ENCODE measurements at places on chromosomes 6 and 20.

DNA sequence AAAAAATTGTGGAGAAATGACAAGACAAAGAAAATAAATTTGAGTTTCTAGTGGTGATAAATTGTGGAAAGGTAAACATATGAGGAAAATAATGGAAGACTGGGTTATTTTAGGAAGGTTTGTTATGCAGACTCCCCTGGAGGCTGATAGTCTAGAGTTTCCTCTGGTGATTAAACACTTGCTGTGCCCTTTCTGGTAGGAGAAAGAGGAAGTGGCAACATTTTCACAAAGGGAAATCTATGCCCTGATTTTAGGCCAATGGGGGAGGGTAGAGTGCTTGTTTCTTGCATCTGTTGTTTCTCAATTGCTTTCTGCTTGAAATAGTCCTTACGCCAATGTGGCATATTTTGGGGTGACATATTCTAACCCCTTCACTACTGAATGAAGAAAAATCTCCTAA, 129.1 kb upstream of the DOK5 start:
- DNase-seq = no peak

GRCh38 chr6:40722553-40723258, 135.5 kb upstream of the LRFN2 start:
- DNase-seq = no peak

- no peak for DNase-seq
These were observed 978.3 kb upstream of the MAP3K7 start for GRCh38 chr6:91565207-91565606.

- no peak for DNase-seq
These were observed 1.8 kb downstream of the TCF21 start for GRCh38 chr6:133890711-133891148.

DNA sequence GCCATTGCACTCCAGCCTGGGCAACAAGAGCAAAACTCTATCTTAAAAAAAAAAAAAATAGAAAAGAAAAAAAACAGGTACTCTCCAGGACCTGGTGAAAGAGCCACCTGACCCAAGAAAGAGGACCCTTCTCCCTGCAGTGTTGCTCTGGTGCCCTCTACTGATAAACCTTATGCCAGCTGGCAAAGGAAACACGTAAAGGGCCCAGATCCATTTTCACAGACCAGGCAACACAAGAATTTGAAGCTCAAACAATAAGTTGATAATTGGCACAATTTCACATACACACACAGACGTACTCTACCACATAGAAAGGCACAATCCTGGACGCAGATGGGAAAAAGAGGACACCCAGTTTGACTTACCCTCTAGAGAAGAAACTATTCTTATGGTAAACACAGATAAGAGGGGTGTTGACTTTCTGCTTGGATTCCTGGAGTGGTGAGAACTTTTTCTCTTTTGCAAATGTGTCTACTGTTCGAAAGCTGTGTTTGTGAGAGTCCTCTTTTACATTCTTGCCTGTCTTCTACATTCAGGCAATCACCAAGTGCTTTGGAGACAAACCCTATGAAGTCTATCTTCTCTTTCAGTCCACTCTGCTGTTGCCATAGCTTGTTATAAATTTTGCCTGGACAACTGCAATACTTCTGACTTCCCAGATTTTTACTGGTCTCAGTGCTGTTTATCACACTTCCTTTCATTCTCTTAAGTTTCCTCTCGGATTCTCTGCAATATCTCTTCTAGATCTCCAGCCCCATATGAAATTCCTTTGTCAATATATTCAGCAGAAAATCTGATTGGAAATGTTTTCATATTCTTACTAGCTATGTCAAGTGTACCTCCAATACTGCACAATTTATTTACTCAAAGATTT, 6.4 kb upstream of the SNRPB start:
- DNase-seq = no peak

DNA sequence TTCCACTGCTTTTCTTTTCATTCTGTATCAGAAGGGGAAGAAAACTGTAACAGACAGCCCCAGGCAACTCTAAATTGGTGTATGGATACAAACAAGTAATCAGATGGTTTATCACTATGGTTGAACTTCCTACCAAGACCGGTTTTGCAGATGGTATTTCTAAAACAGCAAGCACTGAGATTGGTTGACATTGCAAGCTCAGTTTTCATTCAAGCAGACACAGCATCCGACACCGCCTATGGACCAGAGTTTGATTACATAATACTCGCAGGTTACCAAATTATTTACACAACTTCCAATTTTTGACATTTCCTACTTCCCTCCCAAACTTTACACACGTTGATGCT, 209.9 kb downstream of the ALDH8A1 start:
- DNase-seq = no peak

- no peak for DNase-seq
These were observed 159.3 kb downstream of the KIF6 start for GRCh38 chr6:39565956-39566355.

DNA sequence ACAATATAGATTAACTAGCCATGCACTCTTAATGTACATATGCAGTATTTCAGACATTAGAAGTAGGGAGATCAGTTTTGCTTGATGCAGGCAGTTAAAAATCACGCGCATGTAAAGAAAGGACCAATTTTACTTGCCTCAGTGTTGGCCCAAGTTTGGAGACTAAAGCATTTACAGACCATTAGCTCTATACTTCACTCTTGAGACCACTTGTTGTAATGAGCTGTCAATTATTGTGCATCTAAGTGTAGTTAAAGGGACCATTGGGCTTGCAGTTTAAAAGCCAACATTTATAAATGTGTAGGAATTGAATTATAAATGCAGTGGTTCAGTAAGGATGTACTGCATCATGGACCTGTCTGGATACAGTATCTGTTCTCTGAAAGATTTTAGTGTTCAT, 53.7 kb downstream of the PLCB4 start:
- DNase-seq = no peak

GRCh38 chr6:74065705-74066104, 369.7 kb downstream of the CD109 start:
- no peak for DNase-seq

- no peak for DNase-seq
These were observed 18.3 kb downstream of the ZNF335 start for GRCh38 chr20:45953672-45954071.

DNA sequence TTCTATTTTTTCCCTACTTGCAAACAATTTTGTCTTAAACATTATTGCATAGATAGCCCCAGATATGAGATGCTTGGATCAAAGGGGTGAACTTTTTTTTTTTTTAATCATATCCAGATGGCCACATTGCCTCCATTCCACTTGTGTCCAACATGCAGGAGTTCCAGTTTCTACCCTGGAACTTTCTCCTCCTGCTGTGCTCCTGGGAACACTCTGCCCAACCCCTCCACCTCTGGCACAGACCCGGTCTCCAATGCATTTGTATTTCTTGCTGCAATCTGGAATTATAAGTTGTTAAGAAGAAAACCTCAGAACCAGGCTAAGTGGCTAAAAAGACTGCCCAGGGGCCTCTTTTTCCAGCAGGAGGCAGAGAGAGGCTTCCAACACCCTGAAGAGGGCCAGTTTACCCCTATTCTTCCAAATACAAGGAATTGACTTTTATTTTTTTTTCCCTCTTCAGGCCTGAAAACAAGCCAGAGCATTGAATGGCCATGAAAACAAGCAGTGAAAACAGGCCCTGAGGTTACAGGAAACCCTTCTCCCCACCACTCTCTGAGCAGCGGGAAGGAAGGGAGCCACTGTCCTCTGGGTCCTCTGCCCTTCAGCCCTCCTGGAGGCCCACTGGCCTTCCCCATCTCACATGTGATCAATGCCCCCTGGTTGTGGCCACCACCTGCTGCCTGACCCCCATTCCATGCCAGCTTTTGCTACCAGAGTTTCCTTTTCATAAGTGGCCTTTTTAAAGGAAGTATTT, 44.3 kb downstream of the PDYN start:
- no peak for DNase-seq

- no peak for DNase-seq
These were observed 225.5 kb downstream of the EYA4 start for GRCh38 chr6:133466680-133467079.

DNA sequence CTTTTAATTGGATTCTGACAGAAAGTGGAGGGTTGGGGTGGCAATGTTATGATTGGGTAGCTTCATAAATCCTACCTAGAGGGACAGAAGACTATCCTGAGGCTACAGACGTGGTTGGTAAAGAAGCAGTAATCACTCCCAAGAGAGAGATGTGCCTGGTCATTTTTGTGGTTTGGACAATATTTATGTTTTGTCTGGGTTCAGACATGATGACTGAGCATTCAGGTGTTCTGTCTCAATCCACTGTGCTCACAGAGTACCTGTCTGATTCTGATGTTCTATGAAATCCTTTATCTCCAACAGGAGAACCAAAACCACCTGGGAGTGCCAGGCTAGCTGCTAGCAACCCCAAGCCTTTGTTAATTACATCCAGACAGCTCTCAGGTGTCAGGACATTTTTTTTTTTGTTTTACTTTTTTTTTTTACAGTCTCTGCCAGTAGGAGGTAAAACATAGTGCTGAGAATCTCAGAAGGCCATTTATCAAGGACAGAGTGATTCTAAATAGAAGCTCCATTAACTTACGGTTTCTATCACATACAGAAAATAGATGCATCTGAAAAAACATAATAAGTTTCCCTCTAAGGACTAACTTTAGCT, 1.6 kb upstream of the HLA-DQA1 start:
- DNase-seq = no peak

DNA sequence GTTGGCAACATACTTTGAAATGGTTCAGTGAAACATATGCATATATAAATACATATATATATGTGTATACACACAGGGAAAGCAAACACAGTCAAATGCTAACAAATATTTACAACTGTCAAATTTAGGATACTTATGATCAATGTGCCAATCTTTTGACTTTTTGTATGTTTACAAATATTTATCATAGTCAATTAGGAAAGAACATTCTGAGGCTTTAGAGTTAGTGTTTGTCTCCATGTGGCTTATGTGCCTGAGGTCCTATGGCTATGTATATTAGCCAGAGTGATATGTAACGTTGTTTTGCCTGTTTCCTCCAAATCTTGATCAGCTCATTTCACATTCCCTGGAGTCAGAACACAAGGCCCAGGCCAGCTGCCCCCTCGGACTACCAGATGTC, 126.5 kb upstream of the MAN1A1 start:
- DNase-seq = no peak

Data from HFF-Myc (cell line).